ENCODE measurements at places on chromosomes 16 and 17. TPM values are rescaled to one million over a fixed set of nuclear protein-coding genes. Genes with fewer than 3 reads are reported as not detected.

DNA sequence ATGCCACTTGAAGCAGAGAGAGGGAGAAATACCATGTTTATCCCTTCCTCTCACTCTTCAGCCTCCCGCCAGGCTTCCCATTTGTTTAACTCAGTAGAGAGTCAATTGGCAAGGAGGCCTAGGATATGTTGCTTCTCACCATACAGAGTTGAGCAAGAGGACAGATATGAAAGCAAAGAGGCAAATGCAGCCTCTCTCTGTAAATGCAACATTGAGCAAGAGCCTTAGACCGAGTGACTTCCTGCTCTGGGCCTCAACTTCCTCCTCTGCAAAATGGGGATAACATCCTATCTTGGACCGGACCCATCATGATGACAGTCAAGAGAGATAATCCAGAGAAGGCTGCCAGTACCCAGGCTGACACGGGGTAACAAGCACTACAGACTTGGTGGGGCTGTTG, 36.8 kb downstream of the SOCS1 start:
- DNase-seq, result no peak

The HBZ gene
- total RNA-seq, result 1.1 TPM

The WNK4 gene
- 2.3 TPM for total RNA-seq

The TNFSF13 gene
- 1.2 TPM for total RNA-seq

DNA sequence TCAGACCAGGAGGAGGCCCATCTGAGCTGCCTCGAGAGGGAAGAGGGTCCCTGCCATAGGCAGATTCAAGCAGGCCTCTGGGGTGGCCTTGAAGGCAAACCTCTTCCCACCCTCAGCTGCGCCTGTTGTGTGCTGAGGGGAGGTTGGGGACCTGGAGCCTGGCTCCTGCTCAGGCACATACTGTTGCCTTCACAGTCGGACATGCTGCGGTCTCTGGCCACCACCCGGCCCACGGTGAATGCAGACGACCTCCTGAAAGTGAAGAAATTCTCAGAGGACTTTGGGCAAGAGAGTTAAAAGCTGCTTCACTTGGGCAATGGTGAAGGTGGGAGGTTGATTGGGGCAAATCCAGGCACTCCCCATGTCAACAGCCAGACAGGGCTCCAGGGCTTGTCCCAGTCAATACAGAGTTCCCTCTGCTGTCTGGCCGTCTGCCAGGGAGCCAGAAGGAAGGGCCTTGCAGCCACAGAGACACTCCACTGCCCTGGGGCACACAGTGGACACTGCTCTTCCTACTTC, 6.3 kb downstream of the PDF start:
- peak; percentile 53 for DNase-seq

The SLFN13 gene
- total RNA-seq, result 2.2 TPM

The DNAAF8 gene
- total RNA-seq, result 70.0 TPM

Measured in testis (tissue), 5 donors.